HFF-Myc (cell line): ENCODE measurements at places on chromosomes 7 and 10.
A peak's percentile ranks its signal among the peaks of the same experiment; 100 is the strongest.

- DNase-seq = no peak
These were observed 146.7 kb upstream of the SP4 start for GRCh38 chr7:21281193-21281592.

DNA sequence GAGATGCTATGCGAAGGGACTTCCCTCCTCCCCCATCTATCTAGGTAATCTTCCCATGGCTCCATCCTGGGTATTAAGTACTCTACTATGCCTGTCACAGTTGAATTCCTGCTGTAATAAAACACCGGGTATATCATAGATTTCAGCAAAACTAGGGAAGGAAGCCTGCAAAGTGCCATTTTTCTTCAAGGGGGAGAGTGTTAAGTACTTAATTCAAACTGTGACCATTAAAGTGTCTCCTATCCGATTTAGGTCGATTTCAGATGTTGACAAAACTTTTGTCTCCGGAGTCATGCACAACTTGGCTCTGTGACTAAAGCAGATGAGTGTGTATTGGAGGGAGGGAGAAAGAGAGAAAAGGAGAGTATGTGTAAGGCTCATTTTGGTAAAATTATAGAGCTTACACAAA, 4.6 kb downstream of the HOXA4 start:
- no peak for DNase-seq

DNA sequence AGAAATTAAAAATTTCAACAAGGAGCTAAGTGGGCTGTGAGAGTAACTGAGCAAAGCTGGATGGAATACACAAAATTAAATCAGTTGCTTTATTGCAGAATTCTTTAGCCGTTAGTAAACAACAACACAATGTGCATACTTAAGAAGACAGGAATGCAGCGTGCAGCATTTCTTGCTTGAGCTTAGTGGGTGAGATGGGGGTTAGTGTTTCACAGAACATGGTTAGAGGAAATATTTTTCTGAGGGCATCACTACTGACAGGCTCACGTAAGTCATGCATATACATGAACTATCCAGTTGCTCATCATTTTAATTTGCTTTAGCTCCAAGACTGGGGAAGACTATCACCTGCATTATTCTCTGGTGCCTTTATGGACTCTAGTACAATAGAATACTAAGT, 80.8 kb downstream of the CD36 start:
- no peak for DNase-seq

GRCh38 chr7:1530946-1531262, 402 bp downstream of the MAFK start:
- no peak for DNase-seq

DNA sequence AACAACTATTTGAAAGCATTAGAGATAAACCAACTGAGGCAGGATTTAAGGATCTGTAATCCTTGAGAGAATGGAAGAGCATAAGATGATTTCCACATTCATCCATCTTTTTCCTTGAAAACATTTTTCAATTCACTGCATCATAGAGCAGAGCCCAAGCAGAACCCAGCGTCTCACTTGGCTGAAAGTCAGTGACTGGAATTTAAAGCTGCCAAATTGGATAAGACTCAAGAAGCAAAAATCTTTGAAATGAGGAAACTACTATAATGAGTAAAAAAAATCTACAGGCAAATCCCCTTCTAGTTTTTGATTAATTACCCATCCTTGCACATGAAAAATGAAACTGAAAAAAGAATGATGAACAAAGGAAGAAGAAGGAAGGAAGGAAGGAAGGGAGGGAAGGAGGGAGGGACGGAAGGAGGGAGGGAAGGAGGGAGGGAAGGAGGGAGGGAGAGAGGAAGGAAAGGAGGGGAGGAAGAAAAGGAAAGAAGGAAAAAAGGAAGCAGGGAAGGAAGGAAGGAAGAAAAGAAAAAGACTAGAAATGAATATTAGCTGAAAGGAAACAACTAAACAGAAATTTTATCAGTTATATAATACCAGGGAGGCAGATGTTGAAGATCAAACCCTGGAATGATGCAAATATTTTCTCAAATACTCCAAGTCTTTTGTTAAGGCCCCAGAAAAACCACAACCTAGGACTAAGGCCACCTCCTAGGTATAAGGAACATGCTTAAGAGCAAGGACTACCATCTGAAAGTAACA, 336.3 kb upstream of the MAGI2 start:
- no peak for DNase-seq

- no peak for DNase-seq
These were observed 45.2 kb downstream of the EZH2 start for GRCh38 chr7:148838905-148839304.

- no peak for DNase-seq
These were observed 73.5 kb upstream of the RSU1 start for GRCh38 chr10:16890691-16891090.

DNA sequence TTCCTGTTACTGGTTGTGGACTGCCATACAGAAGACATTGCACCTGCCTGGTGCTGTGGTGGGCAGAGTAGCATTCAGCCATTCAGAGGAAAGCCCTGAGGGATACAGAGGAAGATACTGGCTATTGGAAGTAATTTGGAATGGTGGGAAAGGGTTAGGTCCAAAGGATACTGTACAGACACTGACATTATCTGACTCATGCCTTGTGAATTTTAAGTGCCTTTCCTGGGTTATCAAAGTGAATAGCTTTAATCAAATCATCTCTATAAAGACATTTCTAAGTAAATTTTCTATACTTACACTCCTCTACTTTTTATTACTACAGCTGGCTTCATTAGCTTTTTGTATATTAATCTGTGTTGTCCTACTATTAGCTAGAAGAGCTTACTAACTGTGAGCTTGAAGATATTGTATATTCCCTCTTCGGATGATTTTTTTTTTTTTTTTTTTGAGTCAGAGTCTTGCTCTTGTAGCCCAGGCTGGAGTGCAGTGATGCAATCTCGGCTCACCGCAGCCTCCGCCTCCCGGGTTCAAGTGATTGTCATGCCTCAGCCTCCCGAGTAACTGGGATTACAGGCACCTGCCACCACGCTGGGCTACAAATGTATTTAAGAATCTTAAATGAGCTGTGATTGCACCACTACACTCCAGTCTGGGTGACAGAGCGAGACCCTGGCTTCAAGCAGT, 186.5 kb downstream of the ADK start:
- DNase-seq = no peak

- no peak for DNase-seq
These were observed 26.2 kb upstream of the INPP5A start for GRCh38 chr10:132511121-132512051.

DNA sequence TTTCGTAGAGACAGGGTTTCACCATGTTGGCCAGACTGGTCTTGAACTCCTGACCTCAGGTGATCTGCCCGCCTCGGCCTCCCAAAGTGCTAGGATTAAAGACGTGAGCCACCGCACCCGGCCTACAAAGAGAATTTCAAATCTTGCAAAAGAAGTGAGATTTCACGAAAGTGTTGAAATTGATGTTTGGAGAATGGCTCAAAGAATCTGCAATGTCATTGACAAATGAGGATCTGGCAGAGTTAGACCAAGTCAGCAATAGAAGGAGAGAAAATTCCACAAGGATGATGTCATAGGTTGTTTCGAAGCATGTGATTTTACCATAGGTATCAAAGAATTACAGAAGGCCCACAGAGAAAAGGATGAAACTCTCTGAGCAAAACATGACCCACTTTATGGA, 71.7 kb downstream of the LYZL2 start:
- DNase-seq = no peak

- DNase-seq = no peak
These were observed 4.4 kb downstream of the HBP1 start for GRCh38 chr7:107173191-107173590.

DNA sequence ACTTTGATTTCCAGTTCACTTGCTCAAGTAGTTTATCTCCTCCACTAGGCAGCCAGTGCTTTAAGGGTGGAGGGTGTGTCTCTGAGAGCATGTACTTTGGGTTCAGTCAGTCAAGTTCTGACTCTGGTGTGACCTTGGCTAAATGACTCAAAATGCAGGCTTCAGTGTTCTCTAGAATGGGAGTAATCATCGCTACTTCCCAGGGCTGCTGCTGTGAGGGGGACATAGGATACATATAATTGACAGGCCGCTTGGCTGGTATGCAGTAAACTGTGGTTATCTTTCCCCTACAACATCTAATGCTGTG, 3.5 kb downstream of the PTPRE start:
- no peak for DNase-seq

GRCh38 chr10:36779238-36779846, 346.1 kb upstream of the ANKRD30A start:
- DNase-seq = peak; percentile 10

- no peak for DNase-seq
These were observed 2.6 kb downstream of the PLEKHS1 start for GRCh38 chr10:113754125-113754524.

- DNase-seq = no peak
These were observed 58.5 kb downstream of the FGFR2 start for GRCh38 chr10:121539786-121540185.

DNA sequence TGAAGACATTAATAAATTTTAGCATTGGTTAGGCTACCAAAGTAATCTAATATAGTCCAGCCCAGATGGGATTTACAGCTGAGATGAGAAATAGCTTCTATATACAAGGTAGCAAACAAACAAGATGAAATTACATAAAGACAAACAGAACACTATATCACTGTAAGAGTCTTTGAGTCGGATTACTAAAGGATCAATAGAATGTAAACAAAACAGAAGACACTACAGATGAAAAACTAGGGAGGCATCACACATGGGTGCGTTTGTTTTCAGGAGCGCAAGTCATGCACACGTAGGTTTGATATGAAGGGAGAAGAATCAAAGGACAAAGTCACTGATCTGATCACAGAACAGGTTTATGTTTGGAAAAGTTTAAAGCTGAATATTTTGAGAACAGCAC, 26.5 kb downstream of the MPP7 start:
- no peak for DNase-seq

DNA sequence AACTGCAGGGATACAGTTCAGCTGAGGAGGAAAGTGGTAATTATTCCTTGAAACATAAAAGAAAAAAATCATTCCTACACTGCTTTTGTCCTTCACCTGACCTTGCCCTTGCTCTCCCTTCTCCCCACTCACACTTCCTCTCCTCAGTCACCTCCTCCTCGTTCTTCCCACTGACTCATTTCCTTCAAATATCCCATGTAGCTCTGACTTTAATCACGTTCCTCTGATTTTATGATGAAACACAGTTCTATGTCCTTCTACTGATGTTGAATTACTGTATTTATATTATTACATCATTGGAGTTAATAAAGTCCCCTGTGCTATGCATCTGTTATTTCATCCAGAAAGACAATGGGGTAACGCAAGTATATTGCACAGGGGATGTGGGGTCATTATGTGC, 575.6 kb downstream of the POM121L12 start:
- no peak for DNase-seq

- no peak for DNase-seq
These were observed 32.7 kb downstream of the SLC35B4 start for GRCh38 chr7:134284011-134284410.

DNA sequence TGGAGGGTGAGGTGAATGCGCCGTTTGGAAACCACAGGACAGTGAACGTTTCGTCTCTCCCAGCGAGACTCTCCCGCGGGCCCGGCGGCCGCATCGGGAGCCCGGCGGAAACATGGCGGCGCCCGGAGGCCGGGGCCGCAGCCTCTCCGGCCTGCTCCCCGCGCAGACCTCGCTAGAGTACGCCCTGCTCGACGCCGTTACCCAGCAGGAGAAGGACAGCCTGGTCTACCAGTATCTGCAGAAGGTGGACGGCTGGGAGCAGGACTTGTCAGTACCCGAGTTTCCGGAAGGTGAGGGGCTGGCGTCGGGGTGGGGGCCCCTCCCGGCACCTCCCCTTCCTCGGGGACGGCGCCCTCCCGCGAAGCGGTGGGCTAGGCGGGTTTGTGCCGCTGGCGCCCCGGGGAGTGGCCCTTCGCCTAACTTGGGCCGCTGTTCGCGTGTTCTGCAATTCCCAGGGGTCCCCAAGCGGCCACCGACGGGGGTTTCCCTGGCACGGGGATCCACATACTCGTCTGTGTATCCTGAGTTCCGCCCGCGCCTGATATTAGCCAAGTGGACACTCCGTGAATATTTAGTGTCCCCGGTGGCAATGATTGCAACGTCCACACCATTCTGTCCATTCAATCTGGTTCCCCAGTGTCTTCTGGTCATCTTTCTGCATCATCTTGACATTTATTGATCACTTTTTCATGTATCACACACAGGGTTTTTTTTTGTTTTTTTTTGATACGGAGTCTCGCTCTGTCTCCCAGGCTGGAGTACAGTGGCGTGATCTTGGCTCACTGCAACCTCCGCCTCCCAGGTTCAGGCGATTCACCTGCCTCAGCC, 514 bp downstream of the NHLRC2 start:
- no peak for DNase-seq
